NCI-H446 (cell line): ENCODE measurements at places on chromosomes 4 and X.

- no peak for DNase-seq
These were observed 38.4 kb upstream of the ENPP6 start for GRCh38 chr4:184255871-184256642.

GRCh38 chrX:11787564-11787963 lies 29.5 kb downstream of the MSL3 start:
- DNase-seq: no peak

- DNase-seq: no peak
These were observed 13.6 kb downstream of the LIMCH1 start for GRCh38 chr4:41551536-41551935.

GRCh38 chrX:35890699-35891098 lies 28.8 kb upstream of the CFAP47 start:
- peak; percentile 62 for DNase-seq

DNA sequence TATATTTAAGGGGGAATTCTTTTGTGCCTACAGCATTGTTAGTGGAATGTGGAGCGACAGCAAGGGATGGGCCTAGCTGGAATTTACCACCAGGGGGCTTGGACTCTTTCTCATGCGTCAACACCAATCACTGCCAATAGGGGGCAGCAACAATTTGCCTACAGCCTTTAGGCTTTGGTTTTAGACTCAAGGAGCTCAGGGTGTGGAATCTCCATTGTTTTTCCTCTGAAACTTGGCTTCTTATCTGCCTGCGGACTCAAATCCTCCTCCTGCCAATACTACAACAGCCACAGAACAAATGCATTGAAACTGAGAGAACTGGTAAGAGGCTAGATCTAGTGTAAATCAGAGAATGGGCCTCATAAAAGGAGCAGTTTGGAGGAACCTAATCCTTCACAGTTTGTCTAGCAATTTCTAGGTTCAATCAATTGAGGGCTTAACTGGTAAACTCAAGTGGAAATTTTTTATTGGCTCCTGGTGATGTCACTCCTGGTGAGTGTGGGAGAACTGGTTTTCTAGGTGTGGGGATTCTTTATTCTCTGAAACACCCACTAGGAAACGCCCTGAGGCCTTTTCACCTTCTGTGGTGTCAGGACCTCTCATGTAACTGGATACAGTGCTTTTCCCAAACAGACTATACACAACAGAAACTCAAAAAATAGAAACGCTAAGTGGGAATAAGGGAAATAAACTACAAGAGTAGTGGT lies 27.9 kb upstream of the TMSB4X start:
- DNase-seq: peak; percentile 89

- no peak for DNase-seq
These were observed 215.6 kb downstream of the GRIA3 start for GRCh38 chrX:123399709-123400108.

DNA sequence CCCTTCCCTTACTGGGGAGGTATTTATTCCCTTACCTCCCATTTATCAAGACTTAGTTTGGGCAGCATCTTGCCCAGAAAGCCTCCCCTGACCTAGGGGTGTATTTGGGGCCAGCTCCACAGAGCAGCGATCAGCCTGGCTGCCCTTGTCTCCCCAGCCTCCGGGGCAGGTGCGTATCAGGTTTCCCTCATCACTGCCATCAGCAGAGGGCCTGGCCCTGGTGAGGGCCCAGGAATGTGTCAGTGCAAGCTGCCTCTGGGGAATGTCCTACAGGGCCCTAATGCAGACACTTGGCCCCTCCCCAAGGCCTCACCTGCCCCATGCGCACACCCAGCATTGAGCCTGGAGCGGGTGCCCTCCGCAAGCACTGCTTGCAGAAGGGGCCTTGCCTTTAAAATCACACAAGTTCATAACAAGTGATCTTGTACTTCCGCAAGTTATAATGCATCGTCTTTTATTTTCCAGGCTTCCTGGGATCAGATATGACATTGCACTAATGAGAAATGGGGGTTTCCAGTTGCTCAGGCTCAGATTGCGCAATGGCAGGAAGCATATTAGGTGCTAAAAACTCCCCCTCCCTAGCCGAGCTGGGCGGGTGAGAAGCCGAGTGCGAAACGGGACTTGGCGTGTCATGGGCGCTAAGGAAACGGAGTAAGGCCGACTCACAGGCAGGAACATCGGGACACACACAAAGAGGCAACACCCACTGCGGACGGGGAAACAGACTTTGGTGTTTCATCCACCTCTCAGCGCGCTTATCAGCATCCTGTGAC lies 25.4 kb upstream of the AFAP1 start:
- DNase-seq: no peak

DNA sequence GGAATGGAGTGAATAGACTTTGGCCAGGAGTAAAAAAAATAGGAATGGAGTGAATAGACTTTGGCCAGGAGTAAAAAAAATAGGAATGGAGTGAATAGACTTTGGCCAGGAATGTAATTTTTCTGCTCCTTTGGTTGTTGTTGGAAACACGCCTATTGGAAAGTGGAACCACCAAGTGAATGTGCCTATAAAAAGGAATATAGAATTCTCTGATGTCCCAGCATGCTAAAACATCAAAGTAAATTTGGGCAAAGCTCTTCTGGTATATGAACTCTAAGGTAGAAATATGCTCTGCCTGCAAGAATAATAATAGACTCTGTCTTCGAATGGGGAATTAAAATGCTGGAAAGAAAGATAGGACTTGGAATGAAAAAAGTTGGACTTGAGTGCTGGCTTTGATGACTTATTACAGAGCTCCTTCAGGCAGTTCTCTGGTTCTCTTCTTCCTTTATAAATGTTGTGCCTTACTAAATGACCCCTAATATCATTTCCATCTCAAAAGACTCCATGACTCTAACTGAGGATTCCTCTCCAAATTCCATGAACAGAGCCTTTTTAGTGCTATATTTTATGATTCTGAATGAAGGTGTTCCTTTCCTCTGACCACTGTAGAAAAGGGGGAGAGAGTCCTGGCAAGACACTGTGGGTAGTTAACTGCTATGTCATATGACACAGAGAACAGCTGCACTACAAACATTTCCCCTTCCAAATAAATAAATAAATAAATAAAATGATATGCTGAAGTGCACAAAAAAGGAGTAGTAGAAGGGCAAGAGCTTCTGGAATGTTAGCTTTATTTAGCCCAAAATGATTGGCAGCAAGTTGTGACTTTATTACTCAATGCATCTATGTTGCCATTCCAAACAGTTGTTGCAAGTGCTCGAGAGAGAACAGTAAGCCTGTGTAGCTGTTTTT lies 13.5 kb upstream of the GBA3 start:
- no peak for DNase-seq

DNA sequence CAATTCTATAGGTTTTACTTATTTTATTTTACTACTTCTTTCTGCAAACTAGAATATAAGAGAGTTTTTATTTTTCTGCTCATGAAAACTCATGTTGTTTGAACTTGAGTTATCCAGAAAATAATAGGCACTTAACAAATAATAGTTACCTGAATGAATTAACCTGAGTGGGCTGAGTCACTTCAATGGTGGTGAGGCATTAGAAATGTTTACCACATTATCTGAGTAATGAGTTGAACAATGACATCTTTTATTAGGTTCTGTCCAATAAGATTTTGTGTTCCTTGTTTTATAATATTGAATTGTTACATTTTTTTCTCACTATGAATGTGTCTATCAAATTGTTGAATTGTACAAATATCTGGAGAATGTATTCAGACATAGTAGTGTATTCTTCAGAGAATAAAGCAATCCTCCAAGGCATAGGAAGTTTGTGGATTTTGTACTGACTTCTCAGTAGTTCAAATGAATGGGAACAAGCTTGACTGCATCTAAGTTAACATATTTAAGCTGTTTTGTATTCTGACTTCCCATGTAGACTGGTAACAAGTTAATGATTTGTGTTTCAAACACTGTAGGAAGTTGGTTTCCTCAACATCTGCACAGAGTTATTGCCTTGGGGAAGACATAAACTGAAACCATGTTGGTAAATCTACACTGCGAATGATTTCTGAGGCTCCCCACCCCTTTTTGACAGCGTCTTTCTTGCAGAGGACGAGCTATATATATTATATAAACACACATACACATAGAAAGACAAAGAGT lies 1808.9 kb upstream of the TENM3 start:
- no peak for DNase-seq

GRCh38 chr4:73723928-73724327 lies 16.4 kb upstream of the CXCL8 start:
- no peak for DNase-seq

GRCh38 chrX:51144828-51145442 lies 187.7 kb upstream of the NUDT10 start:
- peak; percentile 36 for DNase-seq

- DNase-seq: no peak
These were observed 810 bp downstream of the SPRY1 start for GRCh38 chr4:123397144-123398065.

DNA sequence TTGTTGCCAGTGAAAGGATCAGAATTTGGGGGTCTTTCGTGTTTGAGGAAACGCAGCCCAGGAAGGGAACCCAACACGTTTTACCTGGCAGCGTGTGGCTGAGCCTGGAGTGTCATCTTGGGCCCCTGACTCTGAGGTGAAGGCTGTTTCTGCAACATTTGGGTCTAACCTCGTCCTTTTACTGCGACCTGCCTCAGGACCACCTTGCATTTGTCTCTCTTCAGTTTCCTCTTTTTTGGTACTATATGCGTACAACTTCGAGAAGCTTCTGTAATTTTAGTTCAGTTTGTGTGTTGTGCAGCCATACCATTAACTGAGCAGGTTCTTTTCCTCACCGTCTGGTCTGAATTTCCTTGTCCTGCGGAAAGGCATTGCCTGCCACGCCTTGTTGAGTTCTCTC lies 61.5 kb downstream of the TMEM131L start:
- no peak for DNase-seq

DNA sequence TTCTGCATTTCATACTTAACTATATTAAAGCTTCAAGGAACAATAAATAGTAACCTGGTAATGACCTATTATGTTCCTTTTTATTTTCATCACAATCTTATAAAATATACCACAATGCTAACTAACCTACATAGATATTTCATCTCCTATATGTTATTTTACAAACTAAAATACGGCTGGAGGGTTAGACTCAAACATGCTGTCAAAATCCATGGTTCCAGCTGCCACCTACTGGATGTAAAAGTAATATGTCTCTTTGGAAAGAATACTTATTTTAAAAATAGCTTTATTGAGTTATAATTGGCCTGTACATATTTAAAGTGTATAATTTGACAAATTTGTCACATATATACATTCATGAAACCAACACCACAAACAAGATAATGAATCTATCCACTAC lies 15.0 kb downstream of the RGN start:
- peak; percentile 45 for DNase-seq

- peak; percentile 30 for DNase-seq
These were observed 52.4 kb upstream of the PRDM8 start for GRCh38 chr4:80144676-80145470.

DNA sequence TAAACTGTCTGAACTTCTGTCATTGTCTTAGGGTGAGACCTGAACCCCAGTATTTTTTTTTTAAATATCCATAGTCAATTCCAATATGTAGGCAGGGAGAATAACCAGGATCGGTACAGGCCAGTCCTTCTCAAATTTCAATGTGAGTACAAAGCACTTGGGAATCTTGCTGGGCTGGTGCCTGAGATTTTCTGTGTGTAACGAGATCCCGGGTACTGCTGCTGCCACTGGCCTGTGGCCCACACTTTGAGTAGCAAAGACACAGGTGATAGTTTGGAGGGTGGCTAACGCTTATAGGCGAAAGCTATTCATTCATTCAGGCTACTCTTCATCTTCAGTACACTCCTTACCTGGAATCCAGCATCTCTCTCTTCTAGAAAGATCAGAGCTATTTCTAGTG lies 923.6 kb upstream of the TENM3 start:
- DNase-seq: no peak

DNA sequence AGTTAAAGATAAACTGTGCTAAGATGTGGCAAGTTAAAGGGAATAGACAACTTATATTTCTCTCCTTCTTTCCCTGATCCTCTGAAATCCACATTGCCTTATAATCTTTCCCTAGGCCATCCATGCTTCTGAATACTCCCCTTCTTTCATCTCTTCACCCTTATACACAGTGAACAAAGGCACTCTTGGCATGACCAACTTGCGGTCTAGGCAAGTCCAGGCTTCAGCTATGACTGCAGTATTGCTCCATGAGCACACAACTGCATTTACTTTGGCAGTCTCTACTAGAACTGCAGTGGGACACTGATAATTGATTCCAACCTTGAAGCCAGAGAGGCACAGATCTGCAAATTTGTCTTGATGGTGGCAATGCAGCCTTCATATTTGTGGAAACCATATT lies 24.2 kb upstream of the UBA6 start:
- no peak for DNase-seq

DNA sequence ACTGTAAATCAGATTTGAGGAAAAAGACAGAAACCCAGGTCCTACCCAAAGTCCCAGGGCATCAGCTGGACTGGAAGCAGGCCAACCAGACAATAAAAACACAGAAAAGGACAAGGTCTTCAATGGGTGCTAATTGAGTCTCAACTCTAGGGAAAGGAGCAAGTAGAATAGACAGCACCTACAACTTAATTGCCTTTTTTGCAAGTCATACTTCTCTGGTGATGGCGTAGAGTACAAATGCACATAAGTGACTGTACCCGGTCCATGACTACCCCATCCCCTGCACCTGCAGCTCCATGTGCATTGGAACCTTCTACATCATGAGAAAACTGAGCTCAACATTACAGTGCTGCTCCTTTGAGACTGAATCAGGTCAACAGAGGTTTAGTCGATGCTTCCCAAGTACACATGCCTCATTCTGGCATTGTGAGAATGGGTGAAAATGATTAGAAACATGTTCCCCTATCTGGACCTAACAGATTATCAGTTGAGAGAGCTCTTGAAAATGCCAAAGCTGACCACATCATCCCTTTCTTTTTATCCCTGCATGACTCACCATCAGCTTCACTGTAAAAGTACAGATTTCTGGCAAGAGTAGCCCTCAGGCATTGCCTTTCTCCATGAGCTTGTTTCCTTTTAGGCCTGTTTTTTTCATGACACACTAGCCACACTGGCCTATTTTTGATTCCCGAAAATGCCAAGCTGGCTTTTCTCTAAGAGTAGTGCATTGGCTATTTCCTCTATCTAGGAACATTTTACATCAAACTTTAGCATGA lies 298.3 kb downstream of the HS3ST1 start:
- no peak for DNase-seq

GRCh38 chr4:116668190-116668589 lies 417.2 kb downstream of the TRAM1L1 start:
- no peak for DNase-seq

- no peak for DNase-seq
These were observed 170.6 kb upstream of the EDNRA start for GRCh38 chr4:147310312-147310711.

DNA sequence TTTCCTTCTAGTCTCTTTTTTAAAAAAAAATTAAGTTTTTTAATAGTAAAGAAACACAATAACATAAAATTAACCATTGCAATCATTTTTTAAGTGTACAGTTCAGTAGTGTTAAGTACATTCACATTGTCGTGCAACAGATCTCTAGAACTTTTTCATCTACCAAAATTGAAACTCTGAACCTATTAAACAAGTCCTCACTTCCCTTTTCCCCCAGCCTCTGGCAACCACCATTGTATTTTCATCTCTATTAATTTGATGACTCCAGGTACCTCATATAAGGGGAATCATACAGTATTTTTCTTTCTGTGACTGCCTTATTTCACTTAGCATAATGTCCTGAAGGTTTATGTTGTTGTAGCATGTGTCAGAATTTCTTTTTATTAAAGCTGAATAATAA lies 31.8 kb downstream of the MSL3 start:
- no peak for DNase-seq
